Stimulated activated CD8-positive, alpha-beta memory T cell treated with anti-CD3 and anti-CD28 coated beads, Interleukin-15, amount 100 ng/mL, for 1 hour (primary cell): ENCODE measurements at places on chromosomes 12 and 14.

DNA sequence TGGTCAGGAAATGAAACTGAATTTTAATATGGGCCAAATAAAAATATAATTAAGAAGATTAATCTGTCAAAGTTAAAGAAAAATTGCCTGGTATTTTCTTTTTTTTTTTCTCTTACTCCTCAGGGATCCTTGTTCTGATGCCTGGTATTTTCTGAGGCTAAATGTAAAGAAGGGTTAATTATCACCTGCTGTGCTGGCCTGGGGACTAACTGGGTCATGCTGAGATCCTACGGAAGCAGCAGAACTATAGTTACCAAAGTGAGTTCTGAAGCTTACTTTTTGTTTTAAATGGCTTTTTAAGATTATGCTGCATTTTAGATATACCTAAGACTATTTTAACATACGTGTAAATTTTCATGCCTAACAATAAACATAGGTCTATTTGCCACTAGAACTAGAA, 23.3 kb downstream of the ZC2HC1C start:
- DNase-seq: no peak

DNA sequence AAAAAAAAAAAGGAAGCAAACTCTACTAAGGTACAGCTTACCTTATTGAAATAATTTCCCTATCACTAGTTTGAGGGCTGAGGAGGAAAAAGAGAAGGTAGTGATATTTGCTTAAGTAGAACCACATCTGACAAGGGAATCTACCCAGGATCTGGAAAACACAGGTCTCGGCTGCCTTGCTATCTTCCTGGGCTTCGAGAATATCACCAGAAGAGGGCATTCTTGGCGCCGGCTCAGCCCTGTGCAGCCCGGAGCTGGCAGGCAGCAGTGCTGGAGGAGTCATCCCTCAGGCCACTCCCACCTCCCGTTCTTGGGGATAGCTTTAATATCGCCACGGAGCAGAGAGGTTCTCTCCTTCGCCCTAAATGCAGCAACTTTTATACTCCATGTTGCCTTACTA, 1181.2 kb downstream of the VRK1 start:
- peak; percentile 51 for DNase-seq

DNA sequence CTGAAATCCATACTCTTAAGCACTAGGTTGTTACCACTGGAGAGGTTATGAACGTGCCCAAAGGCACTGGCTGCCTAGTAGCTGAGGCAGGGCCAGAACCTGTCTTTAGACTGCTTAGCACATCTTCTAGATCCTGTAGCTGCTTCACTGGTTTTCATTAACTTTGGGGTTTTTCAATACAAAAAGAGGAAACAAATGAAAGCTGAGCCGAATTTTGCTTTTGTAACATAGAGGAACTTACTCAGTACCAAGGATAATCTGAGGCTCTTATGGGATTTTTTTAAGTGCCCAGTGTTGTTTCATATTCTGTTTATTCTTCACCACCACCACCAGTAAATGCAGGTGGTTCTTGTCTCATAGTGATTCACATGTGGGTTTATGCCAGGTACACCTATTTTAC, 396.1 kb downstream of the RAD51B start:
- DNase-seq: no peak

GRCh38 chr14:68284333-68284732, 464.8 kb downstream of the RAD51B start:
- DNase-seq: no peak

DNA sequence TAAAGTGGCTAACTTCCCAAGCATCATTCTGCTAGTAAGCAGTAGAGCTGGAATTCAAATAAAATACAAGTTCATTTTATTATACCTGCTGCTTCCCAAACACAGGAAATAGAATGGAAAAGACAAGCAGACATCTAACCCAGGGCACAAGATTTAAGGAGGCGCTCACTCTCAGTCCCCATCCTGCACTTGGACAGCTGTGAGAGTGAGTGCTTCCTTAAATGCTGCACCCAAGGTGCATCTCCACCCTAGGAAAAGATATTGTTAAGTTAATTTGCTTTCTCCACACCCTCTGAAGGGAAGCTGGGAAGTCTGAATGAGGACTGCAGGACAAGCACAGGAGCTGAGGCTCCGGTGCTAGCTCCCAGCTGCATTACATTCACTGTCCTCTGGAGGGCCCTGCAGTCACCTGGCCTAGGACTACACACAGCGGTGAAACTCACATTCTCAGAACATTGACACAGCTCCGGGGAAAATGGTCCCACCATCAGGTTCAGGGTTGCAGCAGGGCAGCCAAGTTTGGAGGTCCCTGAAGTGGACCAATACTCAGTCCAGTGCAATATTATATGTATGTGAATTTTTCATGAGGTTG, 14.2 kb downstream of the HEBP1 start:
- DNase-seq: no peak

DNA sequence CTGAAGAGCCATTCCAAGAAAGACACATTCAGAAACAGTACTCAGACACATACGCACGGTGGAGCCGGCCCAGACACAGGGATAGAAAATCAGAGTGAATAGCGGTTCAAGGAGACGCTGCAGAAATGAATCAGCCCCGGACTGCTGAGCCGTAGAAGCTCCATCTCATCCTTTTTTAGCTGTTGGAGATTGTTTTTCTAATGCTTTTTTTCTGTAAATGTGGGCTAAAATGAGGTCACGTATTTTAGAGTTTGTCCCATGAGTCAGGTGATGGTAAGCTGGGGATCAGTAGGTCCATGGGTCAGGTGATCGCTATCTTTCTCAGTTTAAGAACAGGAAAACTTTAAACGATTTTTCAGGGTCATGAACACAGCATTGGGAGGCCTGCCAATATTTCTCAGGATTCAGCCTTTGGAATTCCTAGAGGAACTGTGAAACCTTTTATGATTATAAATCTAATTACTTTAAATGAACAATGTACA, 202.4 kb downstream of the ITPR2 start:
- no peak for DNase-seq

- DNase-seq: no peak
Measured at GRCh38 chr12:9052610-9053009, 63.1 kb downstream of the A2M start.

- DNase-seq: no peak
Measured at GRCh38 chr12:121748571-121749265, 36.2 kb downstream of the TMEM120B start.

DNA sequence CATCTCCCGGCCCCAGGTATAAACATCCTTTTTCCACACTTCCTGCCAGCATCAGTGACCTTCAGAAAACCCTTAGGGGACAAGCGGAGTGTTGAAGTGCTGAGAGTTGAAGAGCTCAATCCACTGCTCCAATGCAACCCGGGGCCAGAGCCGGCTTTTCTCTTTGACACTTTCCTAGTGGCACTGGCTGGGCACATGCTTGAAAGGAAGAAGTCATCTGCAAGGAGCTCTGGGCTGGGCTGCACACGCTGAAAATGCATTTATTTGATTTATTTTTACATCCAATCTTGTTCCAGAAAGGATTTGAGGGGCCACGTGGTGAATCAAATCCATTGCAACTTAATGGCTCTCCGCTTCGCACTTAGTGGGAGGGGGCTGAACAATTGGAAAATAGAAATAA, 229.0 kb upstream of the DIO3 start:
- DNase-seq: no peak

GRCh38 chr14:52356025-52356424, 41.9 kb downstream of the PTGER2 start:
- no peak for DNase-seq

DNA sequence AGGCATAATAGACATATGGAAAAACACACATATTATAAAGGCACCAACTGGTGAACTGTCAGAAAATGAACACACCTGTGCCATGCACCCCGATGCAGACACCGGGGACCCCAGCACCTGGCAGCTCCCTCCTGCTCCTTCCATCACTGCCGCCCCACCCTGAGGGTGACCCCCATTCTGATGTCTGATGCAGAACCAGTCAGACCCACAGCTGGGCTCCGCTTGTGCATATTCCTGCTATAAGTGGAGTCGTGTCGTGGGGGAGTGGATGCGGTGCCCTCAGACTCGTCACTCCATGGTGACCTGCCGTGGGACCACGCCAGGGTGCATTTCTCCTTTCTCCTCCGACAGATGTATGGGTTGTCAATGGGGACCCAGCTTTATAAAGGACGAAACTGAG, 45.7 kb upstream of the MEG3 start:
- no peak for DNase-seq

- DNase-seq: no peak
Measured at GRCh38 chr12:32197421-32197820, 90.8 kb downstream of the BICD1 start.

DNA sequence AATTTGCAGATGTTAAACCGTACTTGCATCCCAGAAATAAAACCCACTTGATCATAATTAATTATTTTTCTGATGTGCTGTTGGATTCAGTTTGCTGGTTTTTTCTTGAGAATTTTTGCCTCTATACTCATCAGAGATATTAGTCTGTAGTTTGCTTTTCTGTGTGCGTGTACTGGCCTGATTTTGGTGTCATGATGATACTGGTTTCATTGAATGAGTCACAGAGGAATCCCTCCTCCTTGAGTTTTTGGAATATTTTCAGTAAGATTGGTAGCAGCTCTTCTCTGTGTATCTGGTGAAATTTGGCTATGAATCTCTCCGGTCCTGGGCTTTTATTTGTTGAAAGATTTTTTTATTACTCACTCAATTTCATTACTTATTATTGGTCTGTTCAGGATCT, 100.4 kb upstream of the PMCH start:
- no peak for DNase-seq

- no peak for DNase-seq
Measured at GRCh38 chr12:128612150-128612850, 211.5 kb downstream of the SLC15A4 start.

- DNase-seq: no peak
Measured at GRCh38 chr12:11801643-11802042, 152.2 kb downstream of the ETV6 start.

DNA sequence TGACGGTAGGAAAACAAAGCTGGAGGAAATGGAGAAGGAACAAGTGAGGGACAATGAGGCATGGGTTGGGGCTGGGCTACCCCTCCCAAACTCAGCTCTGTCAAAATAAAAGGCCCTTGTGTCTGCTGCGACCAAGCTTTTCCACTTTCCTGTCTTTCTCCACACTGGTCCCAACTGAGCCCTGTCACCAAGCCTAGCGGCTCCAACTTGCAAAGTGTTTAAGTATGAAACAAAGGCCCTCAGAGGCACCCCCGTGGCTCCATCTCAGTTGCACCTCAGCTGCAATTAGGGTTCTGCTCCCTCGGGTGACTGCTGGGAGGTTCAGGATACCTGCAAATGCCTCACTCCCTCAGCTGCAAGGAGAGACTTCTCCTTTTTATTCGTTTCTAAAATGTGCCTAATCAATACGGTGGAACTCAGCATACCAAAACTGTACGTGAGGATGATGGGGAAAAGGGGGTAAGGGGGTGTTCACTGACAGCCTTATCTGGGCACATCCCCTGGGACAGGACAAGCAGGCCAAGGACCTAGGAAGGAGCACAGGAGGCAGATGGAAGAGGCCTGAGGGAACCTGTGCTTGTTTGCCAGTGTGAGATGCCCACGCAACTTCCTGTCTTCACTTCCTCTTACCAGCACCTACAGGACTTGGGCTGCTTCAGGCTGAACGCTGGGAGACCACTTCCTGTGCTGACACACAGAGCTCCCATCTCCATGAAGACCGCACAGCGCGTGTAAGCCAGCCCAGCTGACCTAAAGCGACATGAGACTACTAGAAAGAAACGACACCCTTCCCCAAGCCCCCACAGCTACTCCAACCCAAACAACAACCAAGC, 8.9 kb downstream of the VAMP1 start:
- DNase-seq: peak; percentile 57

- no peak for DNase-seq
Measured at GRCh38 chr12:131682510-131682895, 28.4 kb upstream of the SFSWAP start.

DNA sequence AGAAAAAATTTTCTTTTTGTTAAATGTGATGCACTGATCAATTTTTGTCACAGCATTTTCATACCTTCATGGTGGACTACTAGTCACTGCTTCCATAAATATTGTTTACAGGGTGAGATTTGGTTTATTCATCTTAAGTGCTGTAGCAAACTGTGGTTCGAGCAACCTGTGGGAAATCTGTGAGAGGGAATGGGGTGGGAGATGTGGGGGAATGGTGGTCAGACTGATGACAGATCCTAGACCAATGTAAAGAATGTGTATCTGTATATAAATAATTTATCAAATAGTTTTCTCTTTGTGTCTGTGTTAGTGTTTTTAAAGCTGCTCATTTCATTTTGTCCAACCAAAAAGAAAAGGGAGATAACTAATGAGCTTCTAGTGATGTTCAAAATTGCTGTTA, 26.7 kb downstream of the CSRP2 start:
- no peak for DNase-seq

GRCh38 chr14:38850664-38851063, 252.4 kb downstream of the SEC23A start:
- DNase-seq: no peak

DNA sequence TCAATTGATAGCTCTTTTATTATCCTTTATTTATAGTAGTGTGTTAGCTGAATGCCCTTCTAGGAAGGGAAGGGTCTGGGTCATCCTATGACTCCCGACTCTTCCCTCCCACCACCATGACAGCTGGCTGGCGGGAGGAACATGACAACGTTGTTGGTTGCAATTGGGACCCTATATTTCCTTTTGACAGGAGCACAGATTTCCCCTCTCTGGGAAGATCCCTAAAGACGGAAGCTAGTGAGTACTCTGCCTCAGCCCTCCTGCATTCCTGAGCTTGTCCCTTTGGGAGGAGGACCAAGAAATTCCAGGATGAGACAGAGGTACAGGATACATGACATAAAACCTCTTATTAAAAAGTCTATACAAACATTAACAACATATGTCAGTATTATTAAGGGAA, 485.4 kb downstream of the NAV3 start:
- no peak for DNase-seq

DNA sequence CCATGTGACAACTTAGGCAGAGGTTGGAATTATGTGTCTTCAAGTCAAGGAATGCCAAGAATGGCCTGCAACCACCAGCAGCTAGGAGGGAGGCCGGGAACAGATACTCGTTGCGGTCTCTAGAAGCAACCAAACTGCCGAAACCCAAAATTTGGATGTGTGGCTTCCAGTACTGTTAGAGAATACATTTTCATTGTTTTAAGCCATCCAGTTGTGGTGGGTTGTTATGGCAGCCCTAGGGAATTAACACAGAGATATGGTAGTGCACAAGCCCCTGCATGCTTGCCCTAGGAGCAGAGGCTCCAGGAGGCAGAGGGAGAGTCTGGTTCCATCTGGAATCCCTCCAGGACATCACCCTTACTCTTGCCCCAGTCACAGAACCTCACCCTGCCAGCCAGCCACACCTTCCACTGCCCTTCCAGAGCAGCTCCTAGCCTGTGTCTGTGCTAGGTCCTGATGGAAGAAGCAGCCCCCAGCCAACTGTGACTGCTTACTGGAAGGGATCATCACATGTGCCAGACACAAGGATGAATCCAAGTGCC, 19.5 kb downstream of the PITPNM2 start:
- DNase-seq: no peak

GRCh38 chr12:52010152-52010622, 3.4 kb downstream of the TAMALIN start:
- DNase-seq: no peak

- DNase-seq: no peak
Measured at GRCh38 chr12:8662593-8662992, at the start of gene MFAP5. Gene MFAP5 (minus strand): TSS chr12:8662826. CDS start chr12:8662104, 722 bp downstream.

- no peak for DNase-seq
Measured at GRCh38 chr12:100741084-100741711, 53.4 kb upstream of the ANO4 start.

GRCh38 chr14:71267007-71267513, 359.8 kb downstream of the PCNX1 start:
- DNase-seq: no peak
